Amniotic stem cell (primary cell): ENCODE measurements at places on chromosomes 2 and 18.

DNA sequence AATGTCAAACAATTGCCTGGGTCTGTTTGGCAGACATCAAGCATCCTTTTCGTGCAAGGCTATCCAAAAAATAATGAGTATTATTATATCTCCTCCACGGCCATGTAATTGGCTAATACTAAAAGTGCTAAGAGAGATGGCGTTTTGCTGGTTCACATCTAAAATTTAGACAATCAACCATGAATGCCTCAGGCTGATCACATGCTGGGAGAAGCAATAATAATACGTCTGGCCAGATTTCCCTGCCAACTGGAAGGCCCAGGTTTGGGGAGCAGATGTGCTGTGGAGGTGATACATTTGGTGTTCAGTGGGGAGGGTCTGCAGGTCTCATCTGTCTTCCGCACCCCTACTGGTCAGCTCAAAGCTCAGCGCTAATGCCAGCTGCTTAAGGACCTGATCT is 60.3 kb upstream of the CREB1 start:
- DNase-seq: no peak

GRCh38 chr2:25700221-25700660 is 26.9 kb upstream of the DTNB start:
- DNase-seq: peak; percentile 18

- no peak for DNase-seq
Measured at GRCh38 chr2:45289997-45290709, 280.9 kb upstream of the SIX2 start.

DNA sequence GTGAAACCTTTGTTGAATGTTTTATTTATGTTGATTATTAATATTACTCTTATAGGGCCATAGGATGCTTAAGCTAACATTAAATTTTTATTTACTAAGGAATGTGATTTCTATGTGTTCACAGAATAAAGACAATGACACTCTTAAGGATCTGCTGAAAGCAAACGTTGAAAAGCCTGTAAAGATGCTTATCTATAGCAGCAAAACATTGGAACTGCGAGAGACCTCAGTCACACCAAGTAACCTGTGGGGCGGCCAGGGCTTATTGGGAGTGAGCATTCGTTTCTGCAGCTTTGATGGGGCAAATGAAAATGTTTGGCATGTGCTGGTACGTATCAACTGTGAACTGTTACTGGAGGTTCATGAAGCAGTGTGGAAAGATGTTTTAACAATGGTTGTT is 20.4 kb downstream of the GORASP2 start:
- no peak for DNase-seq
